ENCODE measurements at places on chromosomes 5 and 9.

DNA sequence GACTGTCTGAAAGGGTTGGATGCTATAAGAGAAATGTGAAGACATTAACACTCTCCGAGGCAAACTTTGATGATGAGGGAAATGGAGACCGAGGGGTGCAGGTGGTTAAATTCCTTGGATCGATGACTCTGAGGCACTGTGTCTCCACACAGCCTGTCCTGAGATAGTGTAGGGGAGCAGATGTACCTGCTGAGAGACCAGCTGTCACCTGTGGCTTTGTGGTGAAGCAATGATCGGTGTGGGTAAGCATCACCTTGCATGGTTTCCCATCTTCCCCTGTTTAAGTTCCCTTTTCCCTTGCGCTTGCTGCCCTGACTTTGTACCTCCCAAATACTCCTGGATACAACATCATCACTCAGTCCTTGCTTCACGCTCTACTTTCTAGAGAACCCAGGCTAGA lies 9.8 kb upstream of the MIER3 start:
- no peak for DNase-seq

DNA sequence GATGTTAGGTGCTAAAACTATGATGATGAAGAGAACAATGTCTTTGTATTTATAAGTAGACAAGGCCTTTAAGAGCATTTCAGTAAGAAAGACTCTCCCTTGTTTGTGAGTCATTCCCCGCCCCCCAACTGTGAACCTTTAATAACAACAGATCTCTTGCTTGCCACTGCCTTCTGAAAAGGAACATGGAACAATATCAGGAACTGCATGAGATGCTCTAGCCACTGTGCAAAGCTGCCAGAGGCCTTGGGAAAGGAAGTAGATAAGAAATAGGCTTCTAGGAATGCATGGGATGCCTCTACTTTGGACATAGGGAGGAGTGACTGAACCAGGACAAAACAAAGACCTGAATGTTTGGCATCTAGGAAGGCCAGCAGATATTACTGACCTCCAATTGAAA lies 296.1 kb upstream of the MPDZ start:
- no peak for DNase-seq

DNA sequence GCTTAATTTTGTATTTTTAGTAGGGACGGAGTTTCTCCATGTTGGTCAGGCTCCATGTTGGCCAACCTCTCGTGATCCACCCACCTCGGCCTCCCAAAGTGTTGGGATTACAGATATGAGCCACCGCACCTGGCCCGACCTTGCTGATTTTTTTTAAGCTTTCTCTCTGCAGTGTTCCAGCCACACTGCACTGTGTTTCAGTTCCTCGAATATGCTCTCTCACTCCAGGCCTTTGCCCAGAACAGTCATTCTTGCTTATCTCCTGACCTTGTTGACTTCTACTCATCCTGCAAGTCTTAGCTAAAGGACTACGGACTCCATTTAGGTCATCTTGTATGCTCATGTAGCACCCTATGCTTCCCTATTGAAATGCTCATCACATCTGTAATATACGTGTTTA lies 3.3 kb downstream of the SNAPC3 start:
- no peak for DNase-seq

DNA sequence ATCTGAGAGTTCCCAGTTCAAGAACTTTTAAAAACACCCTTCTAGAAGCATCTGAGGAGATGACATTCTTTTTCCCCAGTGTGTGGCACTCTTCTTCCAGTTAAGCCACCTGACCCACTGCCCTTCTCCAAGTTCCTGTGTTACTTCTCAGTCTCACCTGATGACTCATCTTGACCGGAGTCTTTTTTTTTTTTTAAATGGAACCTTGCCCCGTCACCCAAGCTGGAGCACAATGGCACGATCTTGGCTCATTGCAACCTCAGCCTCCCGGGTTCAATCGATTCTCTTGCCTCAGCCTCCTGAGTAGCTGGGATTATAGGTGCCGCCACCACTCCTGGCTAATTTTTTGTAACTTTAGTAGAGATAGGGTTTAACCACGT lies 224.1 kb upstream of the DAB2 start:
- DNase-seq = peak; percentile 5

DNA sequence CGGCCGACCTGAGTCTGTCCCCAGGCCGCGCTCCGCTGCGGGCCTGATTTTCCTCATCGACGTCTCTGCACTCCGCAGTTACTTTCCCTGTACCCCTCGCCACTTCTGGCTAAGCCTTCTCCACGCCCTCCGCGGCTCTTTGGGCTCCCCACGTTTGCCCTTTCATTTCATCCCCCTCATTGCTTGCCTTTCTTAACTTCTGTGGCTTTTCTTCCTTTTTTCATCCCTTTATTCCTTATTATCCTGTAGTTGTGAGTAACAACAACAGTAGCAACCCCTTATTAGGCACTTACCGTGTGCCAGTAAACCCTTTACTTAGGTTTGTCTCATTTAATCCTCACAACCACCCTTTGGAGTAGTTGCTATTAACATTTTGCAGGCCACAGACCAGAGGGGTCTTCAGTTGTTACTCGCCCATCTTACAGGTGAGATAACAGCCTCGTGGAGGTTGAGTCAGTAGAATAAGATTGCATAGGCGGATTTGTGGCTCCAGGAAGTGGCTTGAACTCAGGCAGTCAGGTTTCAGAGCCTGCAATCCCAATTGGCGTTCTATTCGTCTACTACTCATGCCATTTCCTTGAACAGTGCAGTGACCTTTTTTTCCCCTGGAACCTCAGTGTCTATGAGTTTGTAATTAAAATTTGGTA lies 724 bp downstream of the TCERG1 start:
- DNase-seq = peak; percentile 33

DNA sequence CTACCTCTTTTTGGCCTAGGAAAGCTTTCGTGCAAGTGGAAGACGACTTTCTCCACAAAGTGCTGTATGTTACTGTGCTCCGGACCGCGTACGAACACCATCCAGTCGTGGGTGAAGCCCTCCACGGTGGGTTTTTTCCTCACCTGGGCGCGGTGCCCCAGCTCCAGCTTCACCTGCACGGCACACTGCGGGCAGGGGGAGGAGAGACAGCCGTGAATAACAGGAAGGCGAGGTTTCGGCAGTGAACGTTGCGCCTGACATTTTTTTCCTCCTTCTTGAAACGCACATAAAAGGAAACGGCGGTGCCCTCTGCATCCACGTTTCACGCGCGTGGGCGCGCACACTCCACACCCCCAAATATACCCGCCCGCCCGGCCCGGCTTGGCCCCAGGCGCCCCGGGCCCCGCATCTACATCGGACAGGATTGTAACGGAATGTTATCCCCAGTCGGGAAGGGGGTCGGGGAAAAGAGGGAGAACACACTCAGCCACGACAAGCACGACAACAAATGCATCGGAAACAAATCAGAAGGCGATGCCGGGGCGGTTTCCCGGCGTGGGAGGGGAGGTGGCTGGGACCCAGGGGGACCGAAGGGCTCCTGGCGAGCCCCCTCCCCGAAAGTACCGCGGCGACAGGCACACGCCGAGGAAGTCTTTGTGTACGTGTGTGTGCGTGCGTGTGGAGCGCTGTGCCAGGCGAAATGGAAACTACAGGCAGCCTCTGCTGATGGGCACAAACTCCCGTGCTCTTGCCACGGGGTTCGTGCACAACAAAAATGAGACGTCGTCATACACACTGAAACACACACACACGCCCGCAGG lies 1.4 kb downstream of the MLLT3 start:
- peak; percentile 31 for DNase-seq

GRCh38 chr9:17810728-17811571 lies 232.1 kb downstream of the SH3GL2 start:
- DNase-seq = peak; percentile 8

DNA sequence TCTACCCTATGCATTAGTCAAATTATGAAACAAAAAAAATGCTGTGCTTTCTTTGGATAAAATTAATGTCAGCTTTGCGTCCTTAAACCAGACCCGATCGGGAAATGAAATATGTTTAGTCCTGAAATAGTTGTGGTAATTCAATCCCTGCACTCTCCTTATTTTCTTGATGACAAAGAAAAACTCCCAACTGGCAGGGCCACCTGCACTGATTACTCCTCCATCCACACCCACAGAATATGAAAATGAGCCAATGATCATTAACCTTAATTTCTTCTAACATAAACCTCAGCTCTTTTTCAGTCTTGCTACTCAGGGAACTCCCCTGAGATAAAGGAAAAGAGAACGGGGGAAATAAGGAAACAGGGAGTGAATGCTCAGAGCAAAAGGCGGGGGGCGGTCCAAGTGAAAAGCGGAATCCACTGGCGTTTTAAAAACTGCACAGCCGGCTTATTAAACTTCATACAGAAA lies 245.3 kb downstream of the BNC2 start:
- DNase-seq = no peak

DNA sequence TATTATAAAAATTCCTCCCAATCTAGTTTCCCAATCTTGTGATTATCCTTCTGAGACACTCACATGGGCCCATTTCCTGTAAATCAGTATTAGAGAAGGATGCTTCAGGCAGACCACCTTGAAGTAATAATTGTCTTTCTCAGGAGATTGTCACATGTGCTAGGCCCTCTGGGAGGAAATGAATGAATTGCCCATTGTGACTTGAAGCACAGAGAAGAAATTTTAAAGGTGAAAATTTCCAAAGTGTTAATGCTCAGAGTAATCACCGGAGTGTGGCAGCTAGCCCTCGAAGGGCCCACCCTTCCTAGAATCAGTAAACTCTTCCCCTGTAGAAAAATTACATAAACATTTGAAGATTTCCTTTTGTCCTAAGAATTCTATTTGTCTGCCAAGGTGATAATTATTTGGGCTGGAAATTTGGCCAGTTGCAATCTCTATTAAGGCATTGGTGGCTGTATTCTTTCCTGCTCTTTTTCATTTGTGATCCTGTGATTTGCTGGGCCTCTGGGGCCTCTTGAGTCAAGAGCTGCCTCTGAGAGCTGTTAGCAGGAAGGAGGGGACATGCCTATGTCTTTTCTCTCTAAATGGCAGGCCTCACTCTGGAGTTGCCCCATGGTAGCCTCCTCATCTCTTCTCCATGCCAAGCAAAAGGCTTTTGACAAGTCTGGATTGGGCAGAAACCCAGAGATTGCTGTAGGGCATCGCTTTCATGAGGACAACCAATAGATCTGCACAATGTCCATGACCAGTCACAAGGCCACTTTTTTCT lies 371.5 kb upstream of the ACTBL2 start:
- DNase-seq = no peak

DNA sequence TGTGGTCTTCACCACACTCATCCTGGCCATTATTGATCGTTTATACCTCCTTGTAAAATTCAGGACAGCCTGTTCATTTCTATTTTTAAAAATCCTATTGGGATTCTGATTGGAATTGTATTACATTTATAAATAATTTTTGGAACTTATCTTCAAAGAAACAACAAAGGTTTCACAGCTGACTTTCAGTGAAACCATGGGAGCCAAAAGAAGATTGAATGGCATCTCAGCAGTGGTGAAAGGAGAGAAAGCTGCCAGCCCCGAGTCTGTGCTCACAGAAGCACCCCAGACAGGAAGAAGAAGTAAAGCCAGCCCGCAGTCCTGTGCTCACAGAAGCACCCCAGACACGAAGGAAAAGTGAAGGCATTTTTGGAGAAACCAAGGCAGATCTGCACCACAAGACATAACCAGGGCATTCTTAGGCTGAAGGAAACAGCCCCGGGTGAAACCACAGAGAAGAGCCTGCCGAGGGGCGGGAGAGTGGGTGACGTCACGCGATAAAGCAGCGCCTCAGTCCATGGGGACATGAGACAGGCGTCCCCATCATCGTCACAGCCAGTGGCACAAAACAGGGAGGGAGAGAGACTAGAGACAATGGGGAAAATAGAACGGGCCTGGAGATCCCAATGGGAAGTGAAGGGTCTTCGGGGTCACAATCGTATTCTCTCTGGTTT lies 42.5 kb upstream of the SLC9A3 start:
- DNase-seq = no peak

DNA sequence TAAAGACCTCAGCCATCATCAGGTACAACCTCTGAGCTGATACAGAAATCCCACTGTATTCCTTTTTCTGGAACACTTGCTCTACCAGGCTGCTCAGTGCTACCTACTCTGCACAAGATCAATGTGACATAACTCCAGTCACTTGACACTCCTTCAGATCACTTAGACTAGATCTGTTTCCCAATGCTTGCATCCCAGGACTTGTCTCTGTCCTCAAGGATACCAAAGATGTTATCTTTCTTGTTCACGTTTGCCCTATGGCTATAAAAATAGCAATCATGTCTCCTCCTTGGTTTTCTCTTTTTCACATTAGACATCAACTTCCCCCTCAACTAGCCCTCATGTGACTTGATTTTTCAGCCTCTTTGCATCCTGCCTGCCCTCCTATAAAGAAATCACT lies 188.1 kb upstream of the PTGER4 start:
- DNase-seq = no peak

- DNase-seq = no peak
Measured at GRCh38 chr5:55913466-55914413, 62.6 kb downstream of the IL31RA start.

- DNase-seq = no peak
Measured at GRCh38 chr5:56412601-56413379, 179.7 kb upstream of the ANKRD55 start.

DNA sequence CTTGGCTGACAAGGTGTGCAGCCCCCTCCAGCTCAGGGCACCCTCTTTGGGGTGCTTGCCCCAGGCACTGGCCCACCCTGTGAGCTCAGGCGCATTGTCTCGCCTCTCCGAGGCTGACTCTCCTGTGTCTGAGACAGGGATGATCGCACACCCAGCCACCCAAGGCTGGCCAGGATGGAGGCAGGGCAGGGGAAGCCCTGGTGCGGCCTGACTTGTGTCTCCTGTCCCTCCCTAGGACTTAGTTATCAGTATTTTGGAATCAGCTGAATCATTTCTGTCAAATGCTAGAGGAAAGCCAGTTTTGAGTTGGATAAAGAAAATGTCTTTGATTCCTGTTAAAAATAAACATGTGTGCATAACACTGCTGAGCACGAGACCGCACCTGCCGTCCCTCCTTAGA lies 2.5 kb upstream of the DBH start:
- DNase-seq = no peak

DNA sequence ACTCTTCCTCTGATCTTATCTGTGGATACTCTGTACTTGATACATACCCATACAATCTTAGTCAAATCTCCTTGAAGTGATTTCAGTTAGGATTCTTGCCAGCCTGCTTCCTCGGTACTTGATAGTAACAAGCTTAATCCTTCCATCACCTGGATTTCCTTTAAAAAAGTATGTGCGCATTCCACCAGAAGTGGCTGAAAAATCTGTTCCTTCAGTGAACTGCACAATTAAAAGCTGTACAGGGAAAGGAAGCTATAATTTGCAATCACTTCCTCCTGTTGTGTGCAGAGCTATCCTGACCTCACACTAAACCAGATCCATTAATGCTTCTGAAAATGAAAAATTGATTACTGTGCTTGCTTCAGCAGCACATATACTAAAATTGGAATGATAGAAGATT lies 47.3 kb downstream of the PWWP2A start:
- DNase-seq = no peak

- no peak for DNase-seq
Measured at GRCh38 chr5:179680780-179681401, at the start of gene CBY3. CBY3 (minus strand) TSS chr5:179681034; CDS start chr5:179680918, 116 bp downstream.
